ENCODE measurements at places on chromosomes 2 and 18.

- no peak for DNase-seq
These were observed 96.8 kb downstream of the UXS1 start for GRCh38 chr2:106097038-106098000.

DNA sequence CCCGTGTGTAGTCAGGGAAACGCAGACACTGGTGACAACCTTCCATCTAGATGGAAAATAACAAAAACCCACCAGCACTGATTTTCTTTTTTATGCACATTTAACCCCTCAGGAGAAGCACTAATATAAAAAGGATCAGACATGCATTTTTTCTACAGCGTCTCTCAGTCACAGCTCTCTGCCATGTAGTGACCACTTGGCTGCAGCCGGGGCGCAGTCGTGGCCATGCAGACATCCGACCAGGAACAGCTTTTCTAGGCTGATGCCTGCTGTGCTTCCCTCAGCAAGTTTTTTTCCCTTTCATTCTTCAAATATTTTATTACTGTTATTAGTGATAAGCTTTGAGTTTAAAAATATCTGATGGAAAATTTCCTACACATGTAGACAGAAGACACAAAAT is 63.3 kb downstream of the MERTK start:
- no peak for DNase-seq

- no peak for DNase-seq
These were observed 63.3 kb downstream of the DTNA start for GRCh38 chr18:34773378-34773777.

GRCh38 chr2:46329803-46330775 is 32.9 kb downstream of the EPAS1 start:
- DNase-seq = peak; percentile 88

- peak; percentile 91 for DNase-seq
These were observed 73.1 kb downstream of the CACNB4 start for GRCh38 chr2:152025678-152026287.

DNA sequence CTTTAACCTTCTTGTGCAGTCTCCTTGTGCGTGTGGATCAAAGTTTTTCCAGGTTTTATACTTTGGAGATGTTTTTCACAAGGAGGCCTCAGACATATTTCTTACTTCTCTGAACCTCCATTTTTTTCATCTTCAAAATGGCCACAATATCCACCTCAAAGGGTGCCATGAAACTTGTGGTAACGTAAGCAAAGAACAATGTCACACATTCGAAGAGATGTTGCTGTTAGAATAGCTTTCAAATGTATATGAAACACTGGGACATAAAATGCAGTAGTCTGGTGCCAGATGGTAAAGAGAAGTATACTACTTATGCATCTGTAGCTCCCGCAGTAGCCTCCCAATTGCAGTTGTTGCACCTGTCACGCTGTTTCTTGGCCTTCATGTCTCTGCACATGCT is 2.6 kb upstream of the KRCC1 start:
- no peak for DNase-seq

- DNase-seq = no peak
These were observed 125.9 kb downstream of the ACOXL start for GRCh38 chr2:110858135-110858725.

- no peak for DNase-seq
These were observed 73.6 kb upstream of the IGFBP5 start for GRCh38 chr2:216768908-216769411.

DNA sequence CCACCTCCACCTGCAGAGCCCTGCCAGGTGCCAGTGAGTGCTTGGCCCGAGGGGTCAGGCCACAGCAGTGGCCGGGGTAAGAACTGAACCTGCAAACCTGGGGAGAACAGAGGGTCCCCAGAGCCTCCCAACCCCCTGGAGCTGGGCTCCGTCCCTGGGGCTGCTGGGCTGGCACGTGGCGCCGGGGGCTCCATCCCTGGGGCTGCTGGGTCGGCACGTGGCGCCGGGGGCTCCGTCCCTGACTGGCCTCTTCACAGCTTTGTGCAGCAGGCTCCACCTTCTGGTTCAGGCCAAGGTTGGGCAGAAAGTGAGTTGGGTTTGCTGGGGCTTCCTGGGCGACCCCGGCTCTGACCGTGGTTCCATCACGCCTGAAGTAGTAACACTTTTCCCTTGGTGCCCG is 12.2 kb downstream of the RBFA start:
- DNase-seq = no peak

DNA sequence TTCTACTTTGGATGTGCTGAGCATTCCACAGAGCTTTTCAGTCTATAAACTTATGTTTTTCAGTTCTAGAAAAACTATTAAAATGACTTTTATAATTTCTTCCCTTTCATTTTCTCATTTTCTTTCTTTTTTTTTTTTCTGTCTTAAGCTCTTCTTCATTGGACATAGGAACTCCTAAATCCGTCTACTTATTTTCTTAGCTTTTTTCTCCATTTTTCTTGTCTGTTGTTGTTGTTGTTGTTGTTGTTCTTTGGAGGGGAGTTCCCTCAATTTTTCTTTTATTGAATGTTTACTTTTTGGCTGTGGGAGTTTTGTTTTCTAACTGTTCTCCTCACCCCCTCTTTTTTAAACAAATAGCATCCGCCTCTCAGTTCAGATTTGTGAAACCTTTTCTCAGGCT is 7.9 kb downstream of the SOCS6 start:
- no peak for DNase-seq

Measured in testis (tissue), 5 donors.